ENCODE measurements at places on chromosomes 2 and 18.

GRCh38 chr2:51717312-51717711 is 685.4 kb upstream of the NRXN1 start:
- no peak for DNase-seq

- DNase-seq, result no peak
Observed at GRCh38 chr2:160227293-160227915, 27.3 kb upstream of the ITGB6 start.

DNA sequence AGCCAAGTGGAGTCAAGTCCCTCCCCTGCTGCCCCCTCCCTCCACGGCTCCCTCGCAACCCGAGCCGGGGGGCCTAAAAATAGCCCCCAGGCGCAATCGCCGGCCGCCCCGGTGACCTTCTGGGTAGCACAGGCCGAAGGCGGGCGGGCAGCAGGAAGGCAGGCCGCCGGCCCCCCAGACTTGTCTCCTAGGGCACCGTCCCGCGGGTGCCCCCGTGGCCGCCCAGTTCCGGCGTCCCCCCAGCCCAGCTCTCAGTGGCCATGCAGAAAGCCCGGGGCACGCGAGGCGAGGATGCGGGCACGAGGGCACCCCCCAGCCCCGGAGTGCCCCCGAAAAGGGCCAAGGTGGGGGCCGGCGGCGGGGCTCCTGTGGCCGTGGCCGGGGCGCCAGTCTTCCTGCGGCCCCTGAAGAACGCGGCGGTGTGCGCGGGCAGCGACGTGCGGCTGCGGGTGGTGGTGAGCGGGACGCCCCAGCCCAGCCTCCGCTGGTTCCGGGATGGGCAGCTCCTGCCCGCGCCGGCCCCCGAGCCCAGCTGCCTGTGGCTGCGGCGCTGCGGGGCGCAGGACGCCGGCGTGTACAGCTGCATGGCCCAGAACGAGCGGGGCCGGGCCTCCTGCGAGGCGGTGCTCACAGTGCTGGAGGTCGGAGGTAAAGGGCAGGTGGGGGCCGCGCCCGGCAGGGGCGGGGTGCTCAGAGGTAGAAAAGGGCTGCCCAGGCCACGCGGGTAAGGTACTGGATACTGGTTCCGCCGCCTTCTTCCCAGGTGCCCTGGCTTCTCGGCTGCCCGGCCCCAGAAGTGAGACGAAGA is at the start of gene SPEG:
TSS of gene SPEG (plus strand) at position 126 of the 808 bp plus-strand sequence. CDS start at position 261, 135 bp downstream.
- no peak for DNase-seq

- DNase-seq, result no peak
Observed at GRCh38 chr2:232525791-232526371, at the start of gene CHRND. CHRND (plus strand) TSS chr2:232526160; CDS start chr2:232526216, 56 bp downstream.

DNA sequence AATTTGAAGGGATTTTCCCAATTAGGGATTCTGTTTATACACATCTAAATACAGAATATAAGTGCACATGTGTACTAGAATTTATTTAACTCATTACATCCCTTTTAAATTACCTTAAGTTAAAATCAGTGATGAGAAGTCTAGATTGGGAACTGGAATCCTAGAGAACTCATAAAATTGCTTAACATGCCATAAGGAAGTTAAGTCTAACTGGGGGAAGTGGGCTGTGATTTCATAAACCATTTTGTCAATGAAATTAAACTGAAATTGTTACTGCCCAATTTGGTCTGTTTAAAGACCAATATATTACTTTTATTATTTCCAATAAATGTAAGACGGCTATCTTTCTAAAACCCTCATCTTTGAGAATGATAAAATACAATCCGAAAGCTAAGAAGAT is 72.3 kb upstream of the CD226 start:
- DNase-seq, result no peak

DNA sequence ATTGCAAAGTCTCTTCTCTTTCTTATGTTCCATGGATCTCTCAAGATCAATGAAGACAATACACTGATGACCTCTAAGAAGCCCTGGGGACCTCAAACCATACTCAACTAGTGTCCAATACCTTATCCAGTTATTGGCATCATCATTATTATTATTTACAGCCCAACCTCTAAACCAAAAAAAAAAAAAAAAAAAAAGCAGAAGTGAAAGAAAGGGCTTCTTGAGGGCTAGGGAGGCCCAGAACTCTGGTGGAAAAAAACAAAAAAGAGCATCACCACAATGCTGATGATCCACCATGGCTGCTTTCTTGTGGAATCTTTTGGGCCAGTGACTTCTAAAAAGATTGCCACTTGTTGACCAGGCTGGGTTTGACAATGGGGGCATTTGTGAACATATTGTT is 324.9 kb downstream of the LPIN1 start:
- no peak for DNase-seq

DNA sequence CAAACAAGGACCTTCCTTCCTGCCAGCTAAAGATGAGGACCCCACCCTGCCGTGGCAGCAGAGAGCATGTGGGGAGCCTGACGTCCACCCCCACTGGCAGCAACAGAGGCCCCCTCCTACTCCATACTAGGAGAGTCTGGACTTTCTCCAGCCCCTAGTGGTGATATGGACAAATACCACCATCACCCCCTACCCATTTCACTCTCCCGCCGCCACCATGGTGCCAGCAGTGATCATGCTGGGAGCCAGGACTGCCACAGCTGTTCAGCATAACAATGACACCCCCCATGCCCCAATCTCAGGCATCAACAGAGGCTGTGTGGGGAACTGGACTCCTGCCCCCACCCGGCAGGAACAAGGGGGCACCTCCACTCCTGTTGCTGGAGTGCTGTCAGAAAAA is 42.7 kb upstream of the ATP9B start:
- no peak for DNase-seq

DNA sequence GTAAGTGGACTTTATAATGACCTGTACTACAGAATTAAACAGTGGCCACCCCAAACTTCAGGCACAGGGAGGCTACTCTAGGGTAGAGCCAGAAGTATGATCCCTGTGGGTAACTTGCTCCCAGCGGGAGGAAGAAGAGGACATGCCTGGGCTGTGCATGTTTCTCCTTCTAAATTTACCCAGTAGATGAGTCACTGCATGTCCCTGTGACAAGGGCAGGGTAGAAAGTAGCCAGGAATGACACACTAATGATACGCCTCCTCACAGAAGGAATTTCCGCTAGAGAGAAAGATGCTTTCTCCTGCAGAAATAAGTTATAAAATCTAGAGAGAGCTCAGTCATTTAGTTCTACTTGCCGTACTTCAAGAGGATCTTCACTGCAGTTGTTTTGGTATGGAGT is 7.5 kb downstream of the ACYP2 start:
- no peak for DNase-seq

GRCh38 chr2:178404368-178404767 is 46.6 kb downstream of the PRKRA start:
- no peak for DNase-seq

DNA sequence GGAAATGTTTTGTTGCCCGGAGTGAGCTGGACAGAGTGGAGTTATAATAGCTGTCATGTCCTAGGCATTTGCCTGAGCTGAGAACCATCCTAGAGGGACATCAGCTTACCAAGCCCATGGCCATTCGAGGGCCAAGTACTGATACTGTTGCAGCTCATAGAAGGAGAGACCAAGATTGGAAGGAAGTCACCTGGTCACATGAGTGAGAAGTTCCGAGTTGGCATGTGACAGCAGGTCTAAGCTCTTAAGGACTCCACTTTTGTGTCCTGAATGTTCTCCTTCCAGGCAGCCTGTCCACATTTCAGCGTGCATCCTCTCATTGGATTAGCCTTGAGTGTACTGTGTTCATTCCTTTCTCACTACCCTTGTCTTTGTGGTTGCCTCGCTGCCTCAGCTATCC is 4.4 kb downstream of the FHOD3 start:
- DNase-seq, result no peak

GRCh38 chr2:88481691-88482336 is 29.3 kb upstream of the FOXI3 start:
- DNase-seq, result no peak

GRCh38 chr2:222506230-222506935 is 82.0 kb downstream of the SGPP2 start:
- DNase-seq, result no peak

DNA sequence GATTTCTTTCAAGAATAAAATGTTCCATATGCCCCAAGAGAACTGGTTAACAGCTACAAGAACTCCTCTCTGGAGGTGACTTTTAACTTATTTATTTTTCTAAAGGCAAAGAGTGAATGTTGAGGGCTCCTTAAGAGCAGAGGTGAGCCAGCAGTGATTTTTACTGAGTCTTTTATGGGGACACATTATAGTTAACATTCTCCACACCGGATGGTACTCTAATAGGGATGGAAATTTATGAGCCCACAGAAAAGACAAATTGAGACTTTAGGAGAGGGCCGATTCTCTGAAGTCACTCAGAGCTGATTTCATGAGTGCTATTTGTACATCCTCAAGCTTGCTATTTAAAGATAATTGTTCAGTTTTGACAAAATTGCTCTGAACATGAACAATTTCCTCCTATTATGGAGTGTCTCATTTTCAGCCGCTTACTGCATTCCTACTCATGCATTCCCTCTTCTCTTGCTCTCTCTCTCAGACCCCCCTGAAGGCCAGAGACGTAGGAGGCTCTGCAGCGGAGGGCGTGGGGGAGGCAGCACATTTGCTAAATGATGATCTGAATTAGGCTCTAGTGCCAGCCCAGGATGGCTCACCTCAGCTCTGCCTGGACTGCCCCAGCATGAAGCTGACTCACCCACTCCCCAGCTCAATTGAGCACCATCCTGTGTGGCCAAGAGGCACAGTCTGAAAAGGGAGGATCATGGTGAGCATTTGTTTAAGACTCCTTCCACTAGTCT is 5.9 kb upstream of the RPL37A start:
- DNase-seq, result no peak

DNA sequence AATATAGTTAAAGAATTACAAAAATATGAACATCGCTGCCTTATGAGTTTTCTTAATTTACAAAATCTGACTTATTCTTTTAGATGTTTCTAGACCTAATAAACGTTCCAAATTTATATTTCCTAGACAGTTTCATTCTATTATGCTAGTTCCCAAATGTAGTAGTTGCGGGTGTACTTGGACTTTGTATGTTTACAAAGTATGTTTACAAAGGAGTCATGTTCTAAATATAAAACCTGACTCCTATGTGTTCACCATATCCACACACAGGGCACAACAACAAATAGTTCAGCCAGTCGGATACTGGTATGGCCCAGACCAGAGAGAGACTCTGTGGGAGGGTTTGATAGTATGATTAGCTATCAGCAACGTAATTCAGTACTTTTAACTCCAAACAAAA is 230.7 kb downstream of the KCNH7 start:
- no peak for DNase-seq

DNA sequence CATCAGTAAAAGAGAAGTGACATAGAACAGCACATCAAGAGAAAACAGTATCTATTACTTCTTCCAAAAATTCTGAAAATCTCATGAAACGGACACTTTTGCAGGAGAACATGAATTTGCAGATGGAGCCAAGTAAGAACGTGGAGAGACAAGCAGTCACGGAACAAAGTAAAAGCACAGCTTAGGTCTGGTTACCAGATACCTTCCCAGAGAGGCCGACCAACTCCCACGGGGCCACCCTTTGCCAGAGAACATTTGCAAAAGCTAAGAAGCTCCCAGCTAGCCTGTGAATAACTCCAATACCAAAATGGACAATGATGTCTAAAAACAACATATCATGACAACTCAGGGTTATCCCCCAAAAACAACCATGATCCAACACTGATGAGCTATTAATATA is 38.9 kb downstream of the THAP4 start:
- no peak for DNase-seq

- DNase-seq, result no peak
Observed at GRCh38 chr2:218394298-218395089, 5.2 kb upstream of the CTDSP1 start.

DNA sequence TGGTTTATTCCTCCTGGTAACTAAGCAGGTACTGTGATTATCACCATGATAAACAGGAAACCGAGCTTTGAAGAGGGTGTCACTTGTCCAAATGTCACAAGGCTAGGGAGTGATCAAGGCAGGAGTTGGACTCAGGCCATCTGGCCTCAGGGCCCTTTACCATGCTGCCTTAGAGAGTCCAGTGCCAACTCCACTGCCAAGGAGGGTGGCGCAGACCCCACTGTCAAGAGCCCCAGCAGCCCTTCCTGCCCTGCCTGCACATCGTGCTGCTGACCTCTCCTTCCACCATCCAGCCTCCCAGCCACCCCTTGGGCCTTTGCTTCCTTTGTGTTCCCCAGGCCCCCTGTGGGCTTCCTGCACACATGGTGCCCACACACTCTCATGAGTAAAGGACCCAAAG is 48.3 kb downstream of the TNS1 start:
- no peak for DNase-seq

DNA sequence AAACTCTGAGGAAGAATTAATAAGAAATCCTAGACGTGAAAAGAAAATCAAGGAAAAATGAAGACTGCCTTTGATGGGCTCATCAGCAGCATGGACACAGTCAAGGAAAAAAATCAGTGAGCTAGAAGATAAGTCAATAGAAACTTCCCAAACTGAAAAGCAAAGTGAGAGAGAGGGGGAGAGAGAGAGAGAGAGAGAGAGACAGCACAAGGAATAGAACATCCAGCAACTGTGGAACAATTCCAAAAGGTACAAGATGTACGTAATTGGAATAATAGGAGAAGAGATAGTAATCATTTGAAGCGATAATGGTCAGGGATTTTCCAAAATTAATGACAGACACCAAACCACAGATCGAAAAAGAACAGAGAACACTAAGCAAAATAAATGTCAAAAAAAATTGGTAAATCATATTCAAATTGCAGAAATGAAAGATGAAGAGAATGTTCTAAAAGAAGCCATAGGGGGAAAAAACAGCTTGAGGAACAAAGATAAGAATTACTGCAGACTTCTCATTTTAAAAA is 54.5 kb downstream of the TBC1D8 start:
- no peak for DNase-seq

DNA sequence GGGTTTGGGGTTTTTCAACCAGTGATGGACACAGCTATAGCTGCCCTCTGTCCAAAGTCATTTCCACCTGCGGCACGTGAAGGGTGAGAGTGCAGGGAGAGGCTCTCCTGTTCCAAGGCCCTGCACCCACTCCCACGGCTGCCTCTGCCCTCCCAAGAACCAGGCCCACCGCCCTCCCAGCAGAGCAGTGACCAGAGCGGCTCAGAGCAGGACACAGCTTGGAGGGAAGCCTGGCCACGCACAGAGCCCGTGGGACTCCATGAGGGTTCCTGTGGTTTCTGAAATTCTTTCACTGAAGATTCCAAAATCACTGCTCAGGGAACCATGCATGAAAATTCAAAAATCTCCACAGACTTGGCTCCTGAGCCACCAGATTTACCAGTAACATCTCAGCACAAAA is 67.3 kb upstream of the SALL3 start:
- no peak for DNase-seq

DNA sequence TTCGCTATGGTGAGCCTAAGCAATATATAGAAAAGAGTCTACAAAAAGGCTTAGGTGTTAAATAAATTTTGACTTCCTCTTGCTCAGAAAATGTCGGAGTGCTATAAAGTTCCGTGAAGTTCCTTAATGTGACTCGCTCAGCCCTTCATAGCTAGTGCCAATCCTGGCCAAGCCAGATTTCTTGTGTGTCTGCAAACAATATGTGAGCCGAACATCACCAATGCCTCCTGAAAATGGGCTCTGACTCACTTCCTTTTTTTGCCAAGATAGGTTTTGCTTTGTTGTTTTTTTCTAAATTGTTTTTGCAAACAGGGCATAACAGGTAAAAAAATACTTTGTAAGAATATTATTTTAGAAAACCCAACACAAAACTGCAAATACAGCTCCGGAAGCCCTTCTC is 26.1 kb downstream of the CDC42EP3 start:
- no peak for DNase-seq

GRCh38 chr2:49686897-49687442 is 532.7 kb upstream of the FSHR start:
- DNase-seq, result no peak
